ENCODE measurements at places on chromosomes 6 and 20.
A peak's percentile ranks its signal among the peaks of the same experiment; 100 is the strongest.

DNA sequence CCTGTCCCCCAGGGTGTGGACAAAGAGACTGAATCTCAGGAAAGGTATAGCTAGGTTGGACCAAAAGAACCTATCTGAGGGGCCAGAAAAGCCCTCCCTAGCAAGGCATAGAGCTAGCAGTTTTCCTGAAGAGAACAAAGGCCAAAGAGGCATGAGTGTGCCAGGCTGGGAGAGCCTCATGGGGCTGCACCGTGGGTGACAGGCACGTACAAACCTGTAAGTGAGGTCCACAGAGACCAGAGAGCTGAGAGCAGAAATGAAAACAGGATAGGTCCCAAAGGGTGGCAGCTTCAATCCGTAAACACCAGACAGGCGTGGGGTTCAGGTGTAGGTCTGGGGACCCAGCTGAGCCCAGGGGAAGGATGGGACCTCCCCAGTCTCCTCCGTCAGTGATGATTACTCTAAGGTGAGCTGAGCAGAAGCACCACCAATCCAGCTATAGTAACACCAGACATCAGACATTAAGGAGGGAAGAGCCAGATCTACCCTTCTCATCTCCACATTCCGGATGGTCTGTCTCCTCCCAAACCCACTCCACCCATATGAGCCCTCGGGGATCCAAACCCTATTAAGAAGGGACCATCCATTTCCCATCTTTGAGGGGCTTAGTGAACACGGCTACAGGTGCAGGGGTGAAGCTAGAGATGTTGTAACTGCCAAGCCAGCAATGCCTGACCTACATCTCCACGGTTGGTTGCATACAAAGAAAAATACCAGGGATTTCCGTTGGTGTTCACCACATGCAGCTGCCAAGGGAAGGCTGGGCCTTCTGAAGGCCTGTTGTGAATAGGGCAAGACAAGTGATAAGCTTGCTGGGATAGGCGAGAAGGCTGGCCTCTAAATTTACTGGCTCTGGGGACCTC is 38.3 kb downstream of the BCL2L1 start:
- DNase-seq = no peak

DNA sequence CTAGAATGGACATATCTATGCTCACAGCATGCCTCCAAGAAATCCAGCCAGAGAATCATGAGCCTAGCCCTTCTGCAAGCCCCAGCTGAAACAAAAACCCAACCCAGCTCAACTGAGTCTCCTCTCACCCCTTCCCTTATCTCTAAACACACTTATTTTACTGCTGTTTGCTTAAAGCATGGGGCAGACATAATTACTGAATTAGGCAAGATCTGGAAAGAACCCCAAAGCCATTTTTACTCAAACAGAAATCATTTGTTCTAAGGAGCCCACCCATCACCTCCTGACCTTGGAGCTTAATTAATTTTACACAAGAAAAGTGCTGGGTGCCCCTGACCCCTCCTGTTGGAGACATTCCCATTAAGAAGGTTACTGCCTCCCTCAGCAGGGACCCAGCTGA is 291.6 kb downstream of the MAFB start:
- DNase-seq = no peak

DNA sequence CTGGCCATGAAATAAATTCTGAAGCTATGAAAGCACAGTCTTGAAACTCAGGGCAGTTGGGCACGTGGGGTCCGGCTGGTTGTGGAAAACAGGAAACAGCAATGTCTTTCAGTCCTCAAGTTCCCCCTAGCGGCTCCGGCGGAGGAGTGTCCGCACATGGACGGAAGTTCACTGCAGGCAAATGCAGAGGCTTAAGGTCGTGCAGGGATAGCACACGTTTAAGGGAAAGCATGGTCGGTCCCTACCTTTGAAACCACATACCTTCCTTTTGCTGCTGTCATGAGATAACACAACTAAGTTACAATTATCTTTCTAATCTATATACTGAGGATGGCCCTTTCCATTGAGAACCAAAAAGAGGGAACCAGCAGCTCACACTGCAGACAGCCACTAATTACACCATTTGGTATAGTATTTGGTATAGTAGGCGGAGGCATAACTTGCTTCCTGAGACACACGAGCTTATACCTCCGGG is 52.6 kb upstream of the NFATC2 start:
- peak; percentile 82 for DNase-seq

DNA sequence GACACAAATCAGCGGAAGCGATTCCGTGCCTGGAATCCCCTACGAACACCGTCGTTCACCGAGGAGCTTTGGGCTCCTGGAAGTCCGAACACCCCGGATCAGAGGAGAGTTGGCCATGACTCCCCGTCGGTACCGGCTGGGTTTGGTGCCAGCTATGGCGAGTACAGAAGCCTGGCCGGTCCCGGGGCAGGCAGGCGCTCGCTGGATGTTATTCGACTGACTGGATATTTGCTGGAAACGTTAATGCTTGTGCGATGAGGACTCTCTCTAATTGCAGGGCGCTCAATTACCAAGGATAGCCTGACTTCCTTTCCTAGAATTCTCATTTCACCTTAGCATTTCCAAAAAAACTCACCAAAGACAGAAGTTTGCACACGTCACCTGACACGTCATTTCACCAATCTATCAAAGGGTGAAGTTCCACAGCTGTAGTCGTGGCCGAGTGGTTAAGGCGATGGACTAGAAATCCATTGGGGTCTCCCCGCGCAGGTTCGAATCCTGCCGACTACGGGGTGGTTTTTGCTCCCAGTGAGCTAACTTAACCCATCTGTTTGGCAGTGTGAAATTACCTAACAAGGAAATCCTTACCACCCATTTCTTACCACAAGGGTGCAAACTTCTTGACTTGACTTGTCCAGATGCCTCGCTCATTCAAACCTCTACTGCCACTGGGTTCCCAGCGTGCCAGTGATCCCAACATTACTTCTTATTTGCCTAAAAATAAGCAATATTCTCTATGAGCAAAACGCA is 22.7 kb upstream of the ZNF184 start:
- peak; percentile 80 for DNase-seq

DNA sequence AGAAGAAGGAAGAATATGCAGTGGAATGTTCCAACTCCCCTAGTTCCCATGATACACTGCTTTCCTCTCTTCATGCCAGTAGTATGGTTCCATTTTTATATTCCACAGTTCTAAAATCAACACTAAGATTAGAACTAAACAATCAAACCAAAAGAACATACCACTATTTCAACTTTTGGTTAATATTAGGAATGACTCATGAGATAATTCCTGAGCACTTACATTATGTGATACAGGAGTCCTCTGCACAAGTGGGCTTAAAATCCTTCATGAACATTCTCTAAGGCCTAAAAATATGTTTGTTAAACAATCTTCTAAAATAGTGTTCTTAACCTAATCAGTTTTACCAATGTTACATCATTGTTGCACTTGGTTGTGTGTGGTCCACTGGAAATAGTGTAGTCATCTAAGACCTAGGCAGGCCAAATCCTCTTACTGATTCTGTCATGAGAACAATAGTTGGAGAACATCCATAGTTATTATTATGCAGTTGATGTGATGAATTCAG is 30.3 kb upstream of the RCAN2 start:
- DNase-seq = no peak

Measured in ecto neural progenitor cell (in vitro differentiated cells).